ENCODE measurements at places on chromosomes 2 and 18.

DNA sequence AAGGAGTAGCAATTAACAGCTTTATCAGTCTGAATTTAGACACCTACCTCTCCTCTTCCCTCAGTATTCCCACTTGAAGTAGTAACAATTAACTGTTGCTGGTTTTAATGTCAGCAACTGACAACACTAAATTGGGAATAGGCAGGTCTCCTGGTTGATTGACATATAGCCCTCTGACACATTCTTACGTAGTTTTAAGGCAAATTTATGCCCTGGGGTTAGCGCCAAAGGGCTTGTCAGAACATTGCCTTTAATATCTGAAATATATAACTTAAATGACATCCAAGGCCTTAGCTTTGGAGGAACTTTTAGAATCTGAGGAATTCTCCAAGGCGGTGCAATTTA is 7.4 kb downstream of the ASXL3 start:
- DNase-seq: no peak

DNA sequence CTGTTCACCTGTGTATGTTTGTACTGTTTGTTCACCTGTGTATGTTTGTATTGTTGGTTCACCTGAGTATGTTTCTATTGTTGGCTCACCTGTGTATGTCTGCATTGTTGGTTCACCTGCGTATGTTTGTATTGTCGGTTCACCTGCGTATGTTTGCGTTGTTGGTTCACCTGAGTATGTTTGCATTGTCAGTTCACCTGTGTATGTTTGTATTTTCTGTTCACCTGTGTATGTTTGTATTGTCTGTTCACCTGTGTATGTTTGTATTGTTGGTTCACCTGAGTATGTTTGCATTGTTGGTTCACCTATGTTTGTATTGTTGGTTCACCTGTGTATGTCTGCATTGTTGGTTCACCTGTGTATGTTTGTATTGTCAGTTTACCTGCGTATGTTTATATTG is 14.6 kb downstream of the ADI1 start:
- no peak for DNase-seq

DNA sequence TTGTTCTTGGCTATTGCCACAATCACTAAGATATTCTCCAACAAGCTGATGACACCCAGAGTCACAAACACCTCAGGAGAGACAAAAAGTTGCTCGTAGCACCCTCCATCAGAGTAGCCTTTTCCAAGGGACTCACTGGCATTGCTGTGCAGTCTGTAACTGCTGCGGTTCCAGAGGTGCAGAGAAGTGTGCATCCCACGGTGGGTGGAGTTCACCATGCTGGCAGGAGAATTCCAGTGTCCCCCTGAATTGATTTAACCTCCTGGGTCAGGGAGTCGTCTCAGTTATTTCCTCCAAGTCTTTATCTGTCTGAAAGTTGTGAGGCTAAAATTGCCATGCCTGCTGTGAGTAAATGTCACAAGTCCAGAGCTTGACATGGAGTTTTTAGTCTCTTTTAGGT is 443 bp downstream of the MC4R start:
- no peak for DNase-seq

DNA sequence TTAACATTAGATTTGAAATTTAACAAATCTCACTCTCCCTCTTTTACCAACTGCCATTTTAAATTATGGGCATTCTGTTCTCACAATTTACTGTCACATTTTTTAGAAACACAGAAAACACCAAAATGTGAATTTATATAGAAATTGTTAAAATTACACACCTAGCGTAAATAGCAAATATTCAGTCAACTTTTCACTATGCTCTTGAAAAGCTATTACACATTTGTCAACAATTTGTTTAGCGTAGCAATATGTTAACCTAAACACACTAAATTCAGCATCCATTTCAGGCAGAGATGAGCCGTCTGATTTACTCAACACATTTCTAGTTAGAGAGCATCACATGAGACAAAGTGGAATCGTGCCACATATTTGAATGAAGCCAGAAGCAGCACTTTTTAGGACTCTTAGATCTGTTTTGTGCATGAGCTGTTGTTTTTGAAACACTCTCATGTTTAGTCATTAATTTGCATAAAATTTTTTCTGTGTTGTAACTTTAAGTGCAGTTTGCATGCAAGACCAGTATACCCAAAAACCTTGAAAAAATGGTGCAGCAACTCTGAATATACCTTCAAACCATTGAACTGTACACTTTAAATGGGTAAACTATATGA is 8.2 kb downstream of the TTC32 start:
- DNase-seq: no peak

- no peak for DNase-seq
These were observed 36.5 kb downstream of the WDR75 start for GRCh38 chr2:189477756-189478155.

DNA sequence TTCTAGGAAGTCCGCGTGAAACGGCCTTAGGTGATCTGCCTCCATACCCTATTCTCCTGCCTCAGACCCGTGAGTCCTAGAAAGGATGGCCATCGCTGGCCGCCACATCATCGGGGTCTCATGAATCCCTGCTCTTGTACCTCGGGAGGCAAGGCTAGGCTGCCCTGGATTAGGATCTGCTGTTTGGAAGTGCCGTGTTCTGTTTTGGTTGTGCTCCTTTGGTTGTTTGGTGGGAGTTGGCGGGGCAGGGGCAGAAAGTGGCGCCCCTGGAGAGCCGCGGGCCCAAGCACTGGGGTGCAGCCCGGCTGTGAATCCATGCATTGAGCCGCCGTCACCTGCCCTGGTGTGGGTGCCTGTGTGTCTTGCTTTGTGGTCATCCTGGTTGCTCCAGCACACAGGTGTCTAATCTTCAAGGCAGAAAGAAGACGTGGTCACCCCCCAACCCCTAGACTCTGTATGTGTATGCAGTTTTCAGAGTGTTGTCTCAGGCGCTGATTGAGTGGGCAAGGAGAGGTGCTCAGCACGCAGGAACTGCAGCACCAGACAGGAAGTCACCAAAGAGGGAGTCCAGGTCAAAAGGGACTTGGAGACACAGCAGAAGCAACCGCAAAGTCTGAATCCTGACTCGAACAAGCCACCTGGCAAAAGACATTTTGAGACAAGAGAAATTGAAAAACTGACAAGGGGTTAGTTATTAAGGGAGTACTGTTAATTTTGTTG is 80.0 kb upstream of the LDLRAD4 start:
- no peak for DNase-seq

DNA sequence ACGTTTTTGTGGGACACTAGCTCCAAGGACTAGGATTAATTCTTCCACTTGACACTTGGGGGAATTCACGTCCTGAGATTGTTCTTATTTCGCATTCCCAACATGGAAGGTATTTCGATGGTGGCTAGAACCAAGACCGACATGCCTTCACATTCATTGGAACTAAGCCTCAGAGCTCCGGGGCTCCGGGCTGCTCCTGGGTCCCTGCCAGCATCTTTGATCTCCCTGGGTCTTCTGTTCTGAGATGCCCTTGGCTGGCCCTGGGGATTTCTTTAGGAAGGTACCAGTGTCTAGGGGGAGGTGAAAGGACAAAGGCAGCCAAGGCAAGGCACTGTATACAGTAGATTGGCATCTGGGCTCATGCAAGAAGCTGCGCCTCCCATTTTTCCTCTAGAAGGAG is 76.8 kb downstream of the DYSF start:
- DNase-seq: no peak

DNA sequence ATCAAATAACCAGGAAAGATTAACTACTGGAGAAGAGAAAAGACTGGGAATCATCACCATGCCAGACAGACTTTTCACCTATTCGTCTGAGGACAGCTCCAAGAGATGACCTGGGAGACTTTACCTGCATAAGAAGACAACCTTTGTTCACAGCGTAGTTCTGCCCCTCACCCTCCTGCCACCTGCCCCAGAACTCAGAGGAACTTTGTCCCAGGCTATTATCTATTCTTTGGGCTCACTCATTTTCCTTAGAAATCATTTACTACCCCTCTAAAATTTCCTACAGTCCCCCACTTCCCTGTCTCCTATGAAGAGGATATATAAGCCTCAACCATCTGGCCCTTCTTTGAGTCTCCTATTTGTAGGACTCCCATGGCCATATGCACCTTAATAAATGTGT is 19.3 kb upstream of the COPS8 start:
- DNase-seq: no peak

DNA sequence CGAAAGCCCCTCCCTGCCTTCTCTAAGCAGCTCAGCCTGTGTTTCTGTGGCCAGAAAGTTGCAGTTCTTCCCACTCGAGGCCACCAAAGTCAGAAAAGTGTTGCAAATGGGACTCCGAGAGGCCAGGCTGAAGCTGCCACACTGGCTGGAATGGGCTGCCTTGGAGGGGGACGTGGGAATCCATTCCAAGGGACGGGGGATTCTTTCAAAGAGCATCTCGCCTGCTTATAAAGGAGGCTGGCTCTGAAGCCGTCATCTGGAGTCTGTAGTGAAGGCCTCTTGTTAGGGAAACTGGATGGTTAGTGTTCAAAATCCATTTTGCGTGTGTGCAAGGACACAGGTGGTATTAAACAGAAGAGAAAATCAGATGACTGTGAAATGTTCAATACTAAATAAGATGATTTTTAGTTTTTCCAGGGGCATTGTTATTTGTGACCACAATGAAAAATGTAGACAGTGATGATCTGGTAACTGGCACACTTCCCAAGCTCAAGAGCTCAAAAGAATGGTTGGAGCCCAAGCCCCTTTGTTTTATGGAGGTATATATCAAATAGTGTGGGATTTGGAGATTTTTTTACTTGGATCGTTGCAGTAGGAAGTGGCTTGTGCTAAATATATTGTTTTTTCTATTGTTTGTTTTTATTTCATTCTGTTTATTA is 782 bp downstream of the FAM228B start:
- DNase-seq: no peak

DNA sequence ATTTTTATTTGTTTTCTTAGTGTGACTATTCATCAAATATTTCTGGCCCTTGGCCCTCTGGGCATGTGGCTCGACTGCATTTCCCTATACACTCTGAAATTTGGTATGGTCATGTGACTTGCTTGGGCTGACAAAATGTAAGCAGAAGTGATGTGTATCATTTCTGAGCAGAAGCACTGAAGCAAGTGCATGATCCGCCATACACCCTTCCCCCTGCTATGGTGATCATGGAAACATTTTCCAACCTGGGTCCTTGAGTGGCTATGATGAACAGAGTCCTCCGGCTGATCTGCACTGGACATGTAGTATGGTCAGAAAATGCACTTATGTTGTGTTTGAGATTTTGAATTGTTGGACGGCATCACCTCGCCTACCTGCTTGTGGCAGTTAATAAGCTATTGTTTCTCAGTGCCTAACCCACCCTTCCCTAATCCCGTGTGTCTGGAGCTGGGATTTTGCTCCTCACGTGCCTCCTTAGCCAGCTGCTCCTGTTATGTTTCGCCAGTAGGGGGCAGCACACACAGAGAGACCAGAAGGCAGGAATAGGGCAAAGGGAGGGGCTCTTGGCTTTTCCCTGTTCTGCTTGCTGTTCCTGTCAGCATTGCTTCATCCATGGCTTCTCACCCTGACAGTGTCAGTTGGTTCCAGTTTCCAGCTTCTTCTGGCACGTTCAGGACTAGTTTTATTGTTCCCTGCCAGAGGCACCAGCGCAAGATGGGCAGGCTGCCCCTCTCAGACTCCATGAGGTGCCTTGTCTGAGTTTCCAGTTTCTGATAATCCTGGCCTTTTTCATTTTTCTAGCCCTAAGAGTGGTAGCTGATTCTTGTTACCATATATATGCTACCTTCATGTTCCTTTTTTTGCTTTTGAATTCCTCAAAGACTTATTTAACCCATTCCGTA is 207.4 kb downstream of the ARL6IP6 start:
- DNase-seq: peak; percentile 60

DNA sequence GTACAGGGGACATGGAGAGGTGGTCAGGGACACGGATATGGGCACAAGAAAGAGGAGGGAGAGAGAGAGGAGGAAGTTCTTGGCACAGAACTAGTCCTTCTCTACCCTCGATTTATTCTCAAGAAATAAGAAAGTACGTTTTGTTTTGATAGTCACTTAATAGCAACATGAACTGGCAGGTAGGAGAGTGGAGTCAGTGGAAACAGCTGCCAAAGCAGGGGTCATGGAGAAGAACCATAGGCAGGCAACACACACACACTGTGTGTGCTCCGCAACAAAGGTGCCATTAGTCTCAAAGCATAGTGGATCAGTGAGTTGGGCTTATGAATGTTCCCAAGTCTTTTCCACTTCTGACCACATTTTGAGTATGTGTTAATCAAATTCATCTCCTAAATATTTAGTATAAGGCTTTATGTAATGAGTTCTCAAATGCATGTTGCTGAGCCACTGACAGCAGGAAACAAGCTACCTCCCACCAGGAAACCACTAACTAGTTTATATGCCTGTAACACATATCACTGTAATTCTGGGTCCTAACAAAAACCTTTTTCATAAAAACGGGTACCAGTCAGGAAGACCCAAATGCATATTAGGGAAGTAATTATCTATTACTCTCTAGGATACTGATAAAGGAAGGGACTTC is 41.1 kb downstream of the IWS1 start:
- no peak for DNase-seq

DNA sequence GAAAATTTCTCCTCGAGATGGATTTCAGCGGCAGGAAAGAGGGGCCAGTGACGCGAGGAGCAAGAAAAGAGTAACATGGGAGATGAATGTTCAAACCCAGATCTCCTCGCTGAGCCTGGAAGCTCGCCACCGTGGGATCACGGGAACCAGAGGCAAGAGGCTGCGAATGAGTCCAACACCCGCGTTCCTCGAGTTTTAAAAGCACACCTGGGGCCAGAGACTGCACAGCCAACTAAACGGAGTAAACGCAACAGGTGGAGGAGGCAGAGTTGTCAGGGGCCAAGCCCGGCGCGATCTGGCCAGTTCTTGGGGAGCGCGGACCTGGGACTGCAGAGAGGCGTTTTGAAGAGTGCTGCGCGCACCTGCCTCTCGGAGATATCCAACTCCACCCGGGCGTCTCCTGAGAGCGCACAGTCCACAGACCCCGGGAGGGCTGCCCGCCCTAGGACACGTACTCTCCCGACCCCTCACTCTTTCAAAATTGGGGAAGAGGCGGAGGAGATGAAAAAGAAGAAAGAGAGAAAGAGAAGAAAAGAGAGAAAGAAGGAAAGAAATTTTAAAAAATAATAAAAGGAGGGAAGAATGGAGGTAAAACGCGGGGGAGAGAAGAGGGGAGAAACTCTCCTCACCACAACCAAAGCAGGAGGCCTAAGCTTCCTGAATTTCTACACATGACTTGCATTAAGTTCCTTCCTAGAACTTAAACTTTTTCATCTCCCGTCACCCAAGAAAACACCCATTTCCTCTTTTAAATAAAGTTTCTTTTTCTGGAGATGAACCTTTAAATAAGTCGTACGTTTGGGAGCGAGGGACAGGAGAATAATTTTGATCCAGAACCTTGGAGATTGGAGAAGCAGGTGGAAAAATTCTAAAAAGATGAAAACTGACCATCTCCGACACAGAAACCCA is 5.3 kb upstream of the PAX3 start:
- no peak for DNase-seq

- DNase-seq: no peak
These were observed 557.5 kb downstream of the DSC3 start for GRCh38 chr18:30485078-30485477.

DNA sequence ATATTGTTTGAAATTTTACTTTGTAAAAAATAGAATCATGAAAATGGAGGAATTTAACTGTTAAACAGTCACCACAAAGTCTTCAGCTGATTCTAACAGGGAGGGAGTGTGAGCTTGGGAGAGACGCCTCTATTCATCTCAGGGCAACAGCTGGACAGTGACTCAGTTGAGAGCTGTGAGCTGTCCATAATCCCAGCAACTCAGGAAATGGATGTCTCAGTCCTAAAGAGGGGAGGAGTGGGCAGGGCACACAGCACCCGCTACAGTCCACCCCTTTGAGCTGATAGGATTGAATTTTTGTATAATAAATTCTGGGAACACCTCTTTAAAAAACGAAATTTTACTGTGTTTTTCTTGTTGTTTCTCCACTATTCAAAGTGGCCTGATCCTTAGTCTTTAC is 255.1 kb upstream of the THUMPD2 start:
- DNase-seq: no peak

All from lower lobe of right lung (tissue), 2 donors.